GM04503 (cell line): ENCODE measurements at places on chromosomes 7 and 10.

GRCh38 chr10:107163881-107164861, at the start of gene SORCS1:
Gene SORCS1 (minus strand): TSS chr10:107164706.
- no peak for DNase-seq

DNA sequence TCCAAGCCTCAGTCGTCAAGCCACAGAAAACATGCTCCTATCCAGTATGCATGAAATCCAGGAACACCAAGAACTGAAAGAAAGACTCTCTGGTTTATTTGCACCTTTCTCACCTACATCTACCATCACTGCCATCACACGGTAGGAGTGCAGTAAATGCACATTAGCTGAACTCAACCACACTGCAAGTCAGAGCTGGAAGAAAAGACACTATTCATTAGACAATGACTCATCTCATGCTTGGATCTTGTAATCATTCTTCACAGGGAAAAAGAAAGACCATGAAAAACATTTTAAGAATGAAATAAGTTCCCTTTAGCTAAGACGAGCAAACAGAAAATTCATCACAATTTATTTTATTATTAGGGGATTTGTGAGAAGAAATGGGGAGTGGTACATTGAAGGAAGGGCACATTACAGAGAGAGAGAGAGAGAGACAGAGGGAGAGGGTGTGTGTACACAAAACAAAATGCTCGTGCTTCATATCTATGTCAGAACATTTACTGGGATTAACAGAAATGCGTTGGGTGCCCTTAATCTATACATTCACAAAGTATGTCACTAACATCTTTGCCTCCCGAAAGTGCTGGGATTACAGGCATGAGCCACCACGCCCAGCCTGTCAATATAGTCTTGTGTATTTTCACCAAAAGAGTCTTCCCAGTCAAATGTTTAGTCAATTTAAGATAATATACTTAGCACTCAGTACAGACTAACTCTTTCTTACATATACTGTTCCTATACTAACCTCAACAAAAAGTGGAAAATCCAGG, 324.9 kb downstream of the PARD3 start:
- peak; percentile 29 for DNase-seq

DNA sequence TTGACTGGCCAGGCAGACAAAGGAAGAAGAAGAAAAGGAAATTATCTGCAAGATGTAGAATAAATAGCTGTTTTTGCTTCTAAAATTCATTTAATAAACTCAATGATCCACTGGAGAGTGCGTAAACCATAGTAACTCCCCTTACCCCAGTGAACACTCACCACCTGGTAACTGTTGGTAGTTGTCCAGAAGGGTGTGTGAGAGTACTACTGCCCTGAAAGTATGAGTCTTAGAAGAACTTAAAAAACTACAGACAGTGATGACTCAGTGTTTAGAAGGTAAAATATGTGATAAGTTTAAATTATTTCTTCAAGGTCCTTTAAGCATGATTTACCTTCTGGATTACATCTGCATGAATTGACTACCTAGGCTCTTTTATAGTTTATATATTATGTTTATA, 53.0 kb upstream of the SEMA3A start:
- DNase-seq, result no peak

DNA sequence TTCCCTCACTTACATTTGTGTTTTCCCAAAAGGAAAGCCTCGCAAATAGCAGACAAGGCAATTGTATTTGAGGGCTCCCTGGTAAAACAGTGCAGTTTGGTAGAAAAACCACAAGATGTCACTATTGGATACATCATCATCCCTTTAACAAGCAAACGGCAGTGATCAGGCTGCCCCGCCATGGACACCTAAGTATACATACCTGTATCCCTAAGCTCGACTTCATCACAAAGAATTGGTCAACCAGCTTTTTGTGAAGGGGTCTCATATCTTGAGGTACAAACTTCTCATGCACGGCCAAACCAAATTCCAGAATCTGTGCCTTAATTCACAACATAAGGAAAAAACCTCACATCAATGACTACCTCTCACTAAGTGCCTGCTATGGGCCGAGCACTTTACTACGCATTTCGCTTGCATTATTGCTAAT, 179.5 kb upstream of the IMMP2L start:
- no peak for DNase-seq

DNA sequence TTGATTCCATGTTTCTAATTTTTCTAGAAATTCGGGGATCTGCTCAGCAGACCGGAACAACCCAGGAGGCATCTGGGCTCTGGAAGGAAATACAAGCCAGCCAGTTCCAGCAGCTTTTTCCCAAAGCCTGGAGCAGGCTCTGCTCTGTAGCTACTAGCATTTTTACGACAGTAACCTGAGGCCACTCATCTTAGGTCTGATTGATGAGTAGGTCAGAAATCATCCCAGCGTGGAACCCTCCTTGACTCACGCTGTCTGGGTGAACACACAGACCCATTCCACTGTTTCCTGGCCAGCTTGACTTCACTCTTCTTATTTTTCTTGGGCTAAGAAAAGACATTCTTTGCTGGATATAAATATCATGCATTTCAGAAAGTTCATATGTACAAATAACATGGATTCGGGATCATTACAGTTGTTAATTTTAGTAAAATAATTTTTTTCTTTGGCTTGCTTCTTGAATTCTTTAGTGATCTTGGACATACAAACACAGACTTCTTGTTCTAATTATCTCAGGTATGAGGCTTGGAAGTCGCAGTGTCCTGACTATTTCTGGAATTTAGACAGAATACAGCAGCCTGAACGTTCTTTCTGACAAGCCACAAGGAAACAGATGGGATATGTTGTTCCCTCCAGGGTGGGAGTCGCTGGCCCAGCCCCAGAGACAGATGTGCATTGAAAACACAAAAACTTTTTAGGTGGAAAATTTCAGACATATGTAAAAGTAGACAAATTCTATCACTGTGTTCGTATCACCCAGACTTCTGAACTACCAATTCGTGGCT, 54.6 kb upstream of the PITRM1 start:
- DNase-seq, result peak; percentile 67

- no peak for DNase-seq
Observed at GRCh38 chr7:158204453-158204852, 383.2 kb downstream of the PTPRN2 start.

GRCh38 chr10:48744587-48744986, 59.9 kb downstream of the WDFY4 start:
- no peak for DNase-seq

DNA sequence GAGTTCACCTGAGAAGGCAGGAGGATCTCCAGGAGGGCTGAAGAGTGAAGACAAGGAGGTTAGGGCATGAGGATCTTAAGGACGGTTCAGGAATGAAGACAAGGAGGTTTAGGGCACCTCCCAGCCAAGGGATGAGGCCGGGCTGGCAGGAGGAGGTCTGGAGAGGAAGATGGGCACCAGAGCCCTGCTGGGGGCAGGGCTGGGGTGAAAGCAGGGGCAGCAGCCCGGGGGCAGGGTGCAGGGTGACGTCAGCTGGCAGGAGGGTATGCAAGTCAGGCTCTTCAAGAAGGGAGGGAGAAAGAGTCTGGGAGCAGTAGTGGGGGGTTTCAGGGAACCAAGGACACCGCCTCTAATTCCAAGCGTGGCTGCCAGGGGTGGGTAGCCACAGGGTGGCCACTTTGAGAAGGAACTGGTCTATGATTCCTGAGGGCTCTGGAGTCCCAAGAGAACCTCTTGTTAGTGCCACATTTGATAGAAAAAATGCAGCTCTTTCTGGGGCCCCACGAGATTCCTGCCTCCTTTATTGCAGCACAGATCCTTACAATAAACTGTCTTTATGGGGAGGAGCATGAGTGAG, 101.6 kb downstream of the C10orf90 start:
- no peak for DNase-seq

DNA sequence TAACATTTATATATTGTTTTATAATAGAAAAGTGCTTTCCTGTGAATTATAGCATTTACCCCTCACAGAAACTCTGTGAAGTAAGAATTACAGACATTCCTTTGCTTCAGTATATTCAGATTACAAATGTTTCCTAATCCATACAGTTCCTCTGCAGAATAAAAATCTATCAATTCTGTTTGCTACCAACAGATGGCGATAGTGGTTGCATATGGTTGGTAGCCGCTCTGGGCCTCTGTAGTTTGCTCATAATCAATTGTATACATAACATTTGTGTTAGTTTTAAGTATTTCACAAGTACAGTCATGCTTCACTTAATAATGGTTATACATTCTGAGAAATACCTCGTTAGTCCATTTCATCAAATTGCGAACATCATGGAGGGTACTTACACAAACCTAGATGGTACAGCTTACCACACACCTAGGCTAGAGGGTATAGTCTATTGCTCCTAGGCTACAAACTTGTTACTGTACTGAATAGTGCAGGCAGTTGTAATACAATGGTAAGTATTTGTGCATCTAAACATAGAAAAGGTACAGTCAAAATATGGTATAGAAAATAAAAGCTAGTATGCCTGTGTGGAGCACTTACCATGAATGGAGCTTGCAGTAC, 94.4 kb upstream of the STEAP4 start:
- DNase-seq, result no peak

GRCh38 chr10:11782793-11783557, 40.2 kb upstream of the PROSER2 start:
- no peak for DNase-seq

GRCh38 chr7:55723621-55723941, 139.0 kb downstream of the SEPTIN14 start:
- no peak for DNase-seq

DNA sequence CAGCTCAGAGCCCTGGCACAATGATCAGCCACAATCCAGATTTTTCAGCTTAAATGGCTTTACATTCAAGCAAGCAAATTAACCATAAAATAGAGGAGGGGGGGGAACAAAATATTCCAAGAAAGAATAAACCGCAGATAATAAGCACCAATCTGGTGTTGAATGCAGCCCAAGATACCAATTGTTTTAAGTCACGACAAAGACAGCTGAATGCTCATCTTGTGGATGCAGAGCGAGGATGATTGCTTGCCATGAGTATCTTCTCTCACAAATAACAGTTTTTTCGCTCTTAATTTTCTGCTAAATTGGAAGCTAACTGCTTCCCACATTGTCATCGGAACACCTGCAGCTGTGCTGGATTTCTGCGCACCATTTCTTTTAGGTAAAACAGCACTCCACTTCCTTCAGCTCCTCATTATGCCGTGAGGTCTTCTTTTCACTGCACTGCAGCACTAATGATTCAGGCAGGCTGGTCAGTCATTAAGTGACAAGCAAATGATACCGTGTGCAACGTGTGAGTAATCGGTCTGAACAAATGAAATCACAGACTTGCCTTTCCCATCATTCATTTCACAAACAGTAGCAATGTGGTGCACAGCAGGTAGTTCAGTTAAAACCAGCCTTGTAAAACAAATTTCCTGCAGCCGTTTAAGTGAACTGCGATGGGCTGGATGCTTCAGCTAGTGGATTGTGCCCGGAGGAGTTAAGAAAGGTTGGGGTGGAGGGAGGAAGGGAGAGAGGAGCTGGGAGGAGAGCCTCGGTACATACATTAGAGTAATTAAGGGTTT, 106.4 kb upstream of the CDCA7L start:
- DNase-seq, result no peak

- DNase-seq, result no peak
Observed at GRCh38 chr7:150850273-150850672, 2.0 kb upstream of the AOC1 start.
